ENCODE measurements at places on chromosomes 16 and 17.

GRCh38 chr16:88957887-88958577 is 19.0 kb downstream of the CBFA2T3 start:
- DNase-seq: no peak

GRCh38 chr17:59476413-59476812 is 89.0 kb upstream of the DHX40 start:
- no peak for DNase-seq

- no peak for DNase-seq
Observed at GRCh38 chr16:9049241-9049640, 42.2 kb upstream of the HAPSTR1 start.

DNA sequence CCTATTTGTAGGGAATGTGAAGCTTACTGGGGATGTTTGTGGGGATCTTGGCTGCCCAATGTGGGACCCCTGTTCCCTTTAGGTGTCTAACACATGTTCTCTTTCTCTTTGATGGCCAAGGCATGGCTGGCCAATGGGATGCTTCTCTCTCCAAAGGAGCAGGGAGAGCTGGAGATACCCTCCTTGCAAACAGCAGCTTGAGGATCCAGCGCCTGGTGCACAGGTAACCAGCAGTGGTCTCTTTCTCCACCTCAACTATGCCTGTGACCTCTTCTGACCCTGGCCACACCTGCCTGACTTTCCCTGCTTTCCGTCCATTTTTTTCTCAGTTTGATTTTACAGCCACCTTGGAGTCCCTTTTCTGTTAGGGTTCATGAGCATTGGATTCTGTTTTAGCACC is 16.8 kb upstream of the NKD1 start:
- DNase-seq: no peak

DNA sequence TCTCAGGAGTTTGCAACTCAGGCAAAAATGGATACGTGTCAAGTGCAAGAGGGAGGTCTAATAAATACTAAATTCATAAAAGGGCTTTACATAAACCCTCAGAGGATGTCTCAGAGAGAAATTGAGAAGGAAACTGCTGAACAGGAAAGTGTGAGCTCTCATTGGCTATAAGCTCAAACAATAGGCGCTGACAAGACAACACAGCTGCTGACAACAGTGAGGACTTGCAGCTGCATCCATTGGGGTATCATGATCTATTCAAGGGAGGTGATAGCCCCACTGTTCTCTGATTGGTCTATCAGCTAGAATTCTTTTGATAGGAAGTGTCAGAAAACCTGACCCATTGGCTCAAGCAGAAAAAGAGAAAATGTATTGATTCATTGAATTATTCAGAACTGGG is 187.2 kb downstream of the CBLN1 start:
- no peak for DNase-seq
